CD14-positive monocyte (primary cell): ENCODE measurements at places on chromosomes 12 and 14.

GRCh38 chr12:10175846-10176636 lies 2.8 kb upstream of the TMEM52B start:
- no peak for DNase-seq

DNA sequence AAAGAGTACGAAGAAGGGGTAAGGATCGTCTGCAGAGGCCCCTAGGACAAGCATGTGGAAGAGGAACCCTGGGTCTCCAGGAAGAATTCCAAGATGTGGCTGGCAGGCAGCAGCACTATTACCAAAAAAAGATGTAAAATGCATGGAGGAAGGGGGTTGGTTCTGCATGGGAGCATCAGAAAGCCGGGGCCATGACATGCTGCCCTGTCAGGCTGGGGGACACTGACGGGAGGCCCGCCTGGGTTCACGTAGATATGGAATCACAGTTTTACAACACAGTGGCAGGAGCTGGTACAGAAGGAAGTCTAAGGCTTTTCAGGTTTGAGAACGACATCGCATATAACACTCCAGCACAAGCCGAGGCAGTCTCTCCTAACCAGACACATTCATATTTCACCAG lies 150.0 kb upstream of the GSC start:
- no peak for DNase-seq

DNA sequence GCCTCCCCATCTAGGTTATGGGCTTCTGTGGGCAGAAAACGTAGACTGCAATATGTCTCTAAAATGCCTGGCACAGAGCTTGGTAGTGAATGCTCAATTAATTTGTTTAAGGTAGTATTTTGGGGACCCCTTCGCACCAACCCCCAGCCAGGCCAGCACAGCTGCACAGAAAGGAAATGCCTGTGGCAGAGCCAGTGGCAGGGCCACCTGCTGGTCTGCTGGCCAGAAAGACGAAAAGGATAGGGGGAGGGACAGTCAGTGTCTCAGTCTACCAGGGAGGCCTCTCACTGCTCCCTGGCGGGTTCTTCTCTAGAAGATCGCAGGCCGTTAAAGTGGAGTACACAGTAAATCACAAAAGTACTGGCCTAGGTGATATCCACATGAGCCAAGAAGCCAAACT lies 3.5 kb downstream of the RAB15 start:
- no peak for DNase-seq

GRCh38 chr12:30813525-30814294 lies 59.0 kb upstream of the CAPRIN2 start:
- peak; percentile 19 for DNase-seq

DNA sequence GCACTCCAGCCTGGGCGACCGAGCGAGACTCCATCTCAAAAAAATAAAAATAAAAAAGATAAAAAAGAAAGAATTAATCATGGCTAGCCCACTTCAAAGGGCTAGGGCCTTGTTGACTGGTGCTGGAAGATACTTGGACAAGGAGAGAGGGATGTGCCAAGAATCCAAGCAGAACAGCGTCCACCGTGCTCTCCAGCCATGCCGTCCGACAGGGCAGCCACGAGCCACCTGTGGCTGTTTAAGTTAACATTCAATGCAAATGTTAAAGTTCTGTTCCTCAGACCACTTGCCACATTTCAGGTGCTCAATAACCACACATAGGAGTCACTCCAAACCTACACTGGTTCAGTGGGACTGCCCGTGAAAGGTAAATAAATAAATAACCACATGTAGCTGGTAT lies 21.4 kb downstream of the SLC6A13 start:
- no peak for DNase-seq

DNA sequence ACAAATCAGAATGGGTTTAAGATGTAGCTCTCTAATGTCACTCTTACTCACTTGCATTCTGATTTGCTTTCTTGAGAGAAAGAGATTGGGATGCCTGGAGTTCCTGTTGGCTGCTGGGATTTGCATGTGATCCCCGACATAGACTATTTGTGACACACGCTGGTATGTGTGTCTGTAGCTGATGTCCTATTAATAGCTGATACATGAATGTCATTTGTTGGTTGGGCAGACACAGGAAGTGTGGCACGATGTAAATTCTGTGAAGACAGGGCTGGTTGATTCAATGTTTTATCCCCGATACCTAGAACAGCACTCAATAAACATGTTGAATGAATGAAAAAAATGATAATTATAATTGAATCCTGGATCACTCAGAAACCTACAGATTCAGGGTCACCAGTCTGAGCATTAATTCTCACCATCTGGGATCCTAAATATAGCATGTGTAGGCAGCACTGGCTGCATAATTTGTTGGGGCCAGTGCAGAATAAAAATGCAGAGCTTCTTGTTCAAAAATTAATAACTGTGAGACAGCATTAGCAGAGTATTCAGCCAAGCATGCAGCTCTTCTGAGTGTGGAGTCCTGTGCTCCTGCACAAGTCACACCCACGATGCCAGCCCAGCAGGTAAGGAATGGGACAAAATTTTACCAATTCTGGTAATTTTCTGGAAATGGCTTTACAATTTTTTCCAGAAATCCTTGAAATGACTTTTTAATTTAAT lies 35.5 kb upstream of the SOCS2 start:
- no peak for DNase-seq

DNA sequence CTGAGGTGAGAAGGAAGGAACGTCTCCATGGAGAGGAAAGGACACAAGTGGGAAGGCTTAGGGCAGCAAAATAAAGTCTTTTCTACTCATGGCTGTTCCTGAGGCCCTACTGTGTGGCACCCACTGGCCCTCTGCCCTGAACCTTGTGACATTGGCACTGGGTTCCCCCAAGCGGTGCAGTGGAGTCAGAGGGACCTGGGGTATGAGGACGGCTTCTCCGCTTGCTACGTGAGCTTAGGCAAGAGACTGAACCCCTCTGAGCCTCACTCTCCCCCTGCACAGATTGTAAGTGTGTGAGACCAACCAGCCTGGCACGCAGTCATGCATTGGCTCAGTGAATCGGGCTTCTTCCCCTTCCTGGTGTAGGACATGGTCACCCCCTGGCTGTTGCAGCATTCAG lies 19.7 kb downstream of the SLC6A12 start:
- DNase-seq: no peak

GRCh38 chr12:23803540-23803939 lies 145.9 kb downstream of the SOX5 start:
- no peak for DNase-seq

DNA sequence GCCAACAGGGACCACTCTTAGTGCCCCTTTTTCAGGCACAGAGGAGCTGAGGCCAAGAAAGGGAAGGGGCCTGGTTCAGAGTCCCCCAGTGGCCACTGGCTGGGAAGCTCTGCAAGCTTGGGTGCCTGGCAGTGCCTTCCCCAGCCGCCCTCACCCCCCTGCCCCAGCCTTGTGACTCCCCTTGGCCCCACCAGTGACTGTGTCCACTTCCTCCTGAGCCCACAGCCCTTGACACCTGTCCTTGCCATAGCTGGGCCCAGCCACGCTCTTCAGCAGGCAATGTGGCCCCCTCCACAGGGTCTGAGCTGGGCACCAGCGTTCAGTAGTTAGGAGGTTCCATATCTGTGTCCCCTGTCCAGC lies 19.0 kb upstream of the C14orf180 start:
- DNase-seq: no peak

- no peak for DNase-seq
Measured at GRCh38 chr12:99352269-99352668, 295.3 kb upstream of the GARIN6 start.

DNA sequence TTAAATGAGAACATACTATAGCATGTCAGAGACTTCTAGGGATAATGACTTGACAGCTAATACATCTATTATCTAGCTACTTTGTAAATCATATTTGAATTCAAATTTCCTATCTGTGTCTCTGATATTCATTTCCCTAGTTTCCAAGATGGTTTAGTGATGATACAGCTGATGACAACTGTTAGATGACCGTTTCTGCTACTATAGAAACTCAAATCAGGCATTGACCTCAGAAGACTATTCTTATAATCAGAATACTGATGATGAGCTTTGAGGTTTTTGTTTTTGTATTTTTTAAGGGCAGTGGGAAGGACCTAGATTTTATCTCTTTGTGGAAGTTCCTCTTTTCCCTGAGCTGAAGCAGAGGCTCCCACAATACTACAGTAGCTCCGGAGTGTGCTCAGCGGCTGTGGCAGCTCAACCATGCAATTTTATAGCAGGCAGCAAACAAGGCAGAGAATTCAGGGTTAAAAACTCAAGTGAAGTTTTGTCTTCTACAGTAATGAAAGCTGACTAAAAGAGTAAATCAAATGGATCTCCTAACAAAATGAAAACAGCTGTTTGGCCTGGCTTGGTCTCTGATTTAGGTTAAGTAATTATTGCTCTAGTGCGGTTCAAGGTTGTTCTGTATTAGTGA lies 145.1 kb downstream of the SLC25A21 start:
- no peak for DNase-seq

DNA sequence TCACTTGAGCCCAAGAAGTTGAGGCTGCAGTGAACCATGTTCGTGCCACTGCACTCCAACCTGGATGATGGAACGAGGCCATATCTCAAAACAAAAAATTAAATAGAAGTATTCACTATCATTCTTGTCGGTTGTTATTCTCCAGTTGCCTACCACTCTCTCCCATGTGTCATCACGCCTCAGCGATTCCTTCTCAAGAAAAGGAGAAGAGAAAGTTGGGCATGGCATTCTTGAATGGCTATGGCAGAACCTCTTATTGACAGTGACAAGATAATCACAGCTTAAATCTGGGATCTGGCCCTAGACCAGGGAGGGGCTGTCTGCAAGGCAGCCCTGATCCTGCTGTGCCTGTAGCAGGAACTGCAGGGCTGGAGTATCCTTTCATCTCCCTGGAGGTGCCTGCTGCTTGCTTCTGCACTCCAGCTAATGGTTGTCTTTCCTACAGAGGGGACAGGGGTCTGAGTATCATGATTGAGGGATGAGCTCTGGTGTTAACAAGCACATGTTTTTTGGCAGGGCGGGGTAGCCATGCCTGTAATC lies 12.8 kb upstream of the MLEC start:
- peak; percentile 35 for DNase-seq

DNA sequence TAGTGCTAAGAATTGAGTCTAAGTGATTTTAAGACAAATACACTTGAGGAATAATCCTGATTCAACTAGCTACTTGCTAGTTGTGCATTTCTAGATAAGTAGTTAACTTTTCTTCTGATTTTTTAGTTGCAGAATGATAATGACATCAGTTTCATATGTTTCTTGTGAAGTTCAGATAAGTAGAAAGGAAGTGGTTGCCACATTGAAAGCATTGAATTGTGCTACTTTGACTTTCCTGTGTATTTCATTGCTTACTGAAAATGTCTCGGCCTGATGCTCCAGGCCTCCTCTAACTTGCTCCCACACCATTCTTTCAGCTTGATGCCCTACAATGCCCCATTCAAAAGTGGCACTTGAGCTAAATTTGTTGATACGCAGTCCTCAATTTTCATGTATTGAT lies 980.0 kb downstream of the TMTC2 start:
- DNase-seq: no peak

GRCh38 chr14:80150301-80150700 lies 61.0 kb downstream of the DIO2 start:
- no peak for DNase-seq

DNA sequence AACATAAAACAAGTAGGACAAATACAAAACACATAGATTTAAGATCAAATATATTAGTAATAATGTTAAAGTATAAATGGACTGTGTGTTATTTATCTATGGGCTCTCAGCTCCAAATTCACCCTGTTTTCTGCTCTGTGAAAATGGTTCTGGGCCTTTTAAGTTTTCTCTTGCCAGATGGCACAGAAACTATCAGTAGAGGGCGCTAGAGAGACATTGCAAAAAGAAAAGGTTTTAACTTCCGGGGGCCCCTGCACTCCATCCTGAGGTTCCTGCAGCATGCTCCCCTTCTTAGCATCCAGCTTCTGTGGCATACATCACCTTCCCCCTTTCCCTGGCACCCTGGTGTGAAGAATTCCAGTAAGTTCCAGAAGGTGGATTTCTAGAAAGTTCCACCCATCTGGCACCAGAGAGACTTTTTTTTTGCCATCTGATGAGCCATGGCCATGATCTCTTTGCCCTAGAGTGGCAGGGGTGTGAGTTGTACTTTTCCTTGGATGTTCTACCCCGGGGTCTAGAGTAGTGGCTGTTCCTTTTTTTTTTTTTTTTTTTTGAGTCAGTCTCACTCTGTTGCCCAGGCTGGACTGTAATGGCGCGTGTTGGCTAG lies 29.3 kb downstream of the ZCRB1 start:
- DNase-seq: peak; percentile 17

DNA sequence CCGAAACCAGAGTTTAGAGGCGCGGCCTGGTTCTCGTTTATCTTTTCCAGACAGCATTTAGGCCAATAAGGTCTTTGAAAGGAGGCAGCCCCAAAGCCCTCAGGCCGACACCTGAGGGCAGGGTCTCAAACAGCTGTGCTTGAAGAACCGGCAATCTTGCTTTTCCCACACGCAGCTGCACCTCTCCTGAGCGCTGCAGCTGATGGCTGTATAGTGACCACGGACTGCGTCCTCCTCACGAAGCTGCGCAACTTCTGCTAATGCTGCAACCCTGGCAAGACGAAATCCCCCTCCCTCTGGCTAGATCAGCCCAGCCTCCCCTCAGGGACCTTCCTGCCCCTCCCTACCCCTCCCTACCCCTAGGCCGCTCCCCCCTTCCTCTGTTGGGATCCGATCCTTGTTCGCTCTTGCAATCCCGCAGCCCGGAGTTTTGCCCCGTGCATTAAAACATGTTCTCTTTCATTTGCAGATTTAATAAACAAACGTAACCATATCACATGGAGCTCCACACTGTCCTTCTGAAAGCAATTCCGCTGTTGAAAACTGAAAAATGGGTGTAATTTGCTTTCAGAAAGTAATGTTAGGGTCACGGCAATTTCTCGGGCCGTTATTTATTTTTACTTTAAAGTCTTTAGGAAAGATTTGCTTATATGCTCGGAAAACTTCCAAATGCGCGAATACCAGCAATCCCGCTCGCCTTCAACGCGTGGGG lies 4.8 kb upstream of the PAX9 start:
- no peak for DNase-seq

GRCh38 chr12:124972211-124972610 lies 16.7 kb downstream of the DHX37 start:
- no peak for DNase-seq

- DNase-seq: no peak
Measured at GRCh38 chr12:51306507-51306906, 17.5 kb downstream of the BIN2 start.

GRCh38 chr12:80924437-80924836 lies 13.3 kb downstream of the LIN7A start:
- DNase-seq: no peak

GRCh38 chr12:15116086-15116485 lies 105.1 kb downstream of the RERG start:
- DNase-seq: no peak

GRCh38 chr12:119841433-119842210 lies 35.5 kb downstream of the CIT start:
- DNase-seq: no peak

DNA sequence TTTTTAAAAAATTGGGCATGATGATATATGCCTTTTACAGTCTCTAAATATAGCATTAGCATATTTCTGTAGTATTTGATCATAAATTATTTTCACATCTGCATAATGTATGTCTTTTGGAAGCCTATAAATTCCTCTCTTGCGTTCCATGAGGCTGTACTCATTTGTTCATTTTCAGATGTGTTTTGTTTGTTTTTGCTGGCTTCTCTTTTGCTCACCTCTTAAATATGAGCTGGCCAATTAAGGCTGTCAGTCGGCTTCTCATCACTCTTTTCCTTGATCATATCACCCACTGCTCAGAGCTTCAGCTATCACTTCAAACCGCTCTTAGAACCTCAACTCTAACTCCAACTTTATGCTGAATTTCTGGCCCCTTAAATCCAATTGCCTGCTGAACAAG lies 6.6 kb downstream of the TMEM263 start:
- no peak for DNase-seq
